ENCODE measurements at places on chromosomes 7 and 10. TPM values are rescaled to one million over a fixed set of nuclear protein-coding genes. Genes with fewer than 3 reads are reported as not detected.
A peak's percentile ranks its signal among the peaks of the same experiment; 100 is the strongest.

DNA sequence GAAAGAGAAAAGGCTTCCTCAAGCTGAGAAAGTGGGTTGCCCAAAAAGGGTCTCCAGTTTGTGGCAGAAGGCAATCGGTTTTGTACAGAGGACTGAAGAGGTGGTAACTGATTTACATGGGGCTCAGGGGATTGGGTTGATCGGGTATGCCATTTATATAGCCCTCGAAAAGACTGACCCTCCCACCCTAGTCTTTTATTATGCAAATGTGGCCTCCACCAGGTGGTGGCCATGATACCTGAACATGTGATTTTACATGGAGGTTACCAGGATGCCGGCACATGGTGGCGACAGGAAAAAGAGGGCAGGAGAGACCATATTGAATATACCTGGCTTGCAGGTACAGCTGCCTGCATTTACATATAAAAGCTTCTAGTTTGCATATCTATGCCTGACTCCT lies 36.7 kb downstream of the ATE1 start:
- DNase-seq: no peak

GRCh38 chr7:83985821-83986220 lies 208.8 kb downstream of the SEMA3A start:
- DNase-seq: no peak

- DNase-seq: peak; percentile 42
Observed at GRCh38 chr7:100584054-100584682, 1.8 kb downstream of the LRCH4 start.

COPS6 gene
- total RNA-seq: 79.7 TPM

CUEDC2 gene
- 40.6 TPM for total RNA-seq
